Hair follicular keratinocyte (primary cell): ENCODE measurements at places on chromosomes 12 and 14. TPM values are rescaled to one million over a fixed set of nuclear protein-coding genes. Genes with fewer than 3 reads are reported as not detected.

CLEC7A gene
- not detected in 2 replicates for total RNA-seq

CNTN1 gene
- total RNA-seq, result 23.7 and 27.6 TPM in 2 replicates

OR6S1 gene
- total RNA-seq, result not detected in 2 replicates

SLCO1B1 gene
- not detected in 2 replicates for total RNA-seq

TRHDE gene
- total RNA-seq, result 0.46 and 0.47 TPM in 2 replicates
